H9 (cell line): ENCODE measurements at places on chromosomes 4 and X.
A peak's percentile ranks its signal among the peaks of the same experiment; 100 is the strongest.

DNA sequence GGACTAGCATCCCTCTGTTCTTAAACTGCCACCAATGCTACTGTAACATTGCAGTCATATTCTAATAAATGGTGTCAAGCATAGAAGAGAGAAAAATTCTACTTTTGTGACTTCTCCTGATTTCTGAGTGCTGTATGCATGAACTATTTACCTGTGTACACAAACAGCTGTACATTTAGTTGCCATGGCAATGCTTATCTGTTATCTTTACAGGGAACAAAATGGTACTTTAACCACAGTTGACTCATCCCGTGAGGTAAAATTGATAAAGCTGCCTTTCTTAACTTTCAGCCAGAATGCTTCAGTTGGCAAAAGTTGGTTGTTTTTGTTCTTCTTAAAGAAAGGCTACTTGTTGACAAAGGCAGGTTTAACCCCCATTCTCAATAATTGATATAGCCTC, 587.5 kb upstream of the MAGEB2 start:
- DNase-seq: no peak

DNA sequence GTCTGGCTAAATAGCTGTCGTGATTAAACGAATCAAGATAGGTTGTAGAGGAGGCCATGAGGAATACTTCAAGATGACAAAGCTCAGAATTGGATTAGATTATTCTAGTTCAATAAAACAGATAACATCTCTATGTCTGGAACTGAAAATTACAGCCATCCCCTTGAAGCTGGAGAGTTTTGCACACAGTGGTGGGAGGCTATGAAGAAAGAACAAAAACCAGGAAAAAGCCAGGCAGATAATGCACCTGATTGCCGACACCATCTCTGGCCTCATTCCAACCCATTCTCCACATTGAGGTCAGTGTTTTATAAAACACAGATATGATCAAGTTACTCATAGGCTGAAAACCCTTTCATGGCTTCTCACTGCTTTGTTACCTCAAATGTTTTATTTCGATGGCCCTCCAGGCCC, 188.3 kb downstream of the RASL11B start:
- DNase-seq: no peak

DNA sequence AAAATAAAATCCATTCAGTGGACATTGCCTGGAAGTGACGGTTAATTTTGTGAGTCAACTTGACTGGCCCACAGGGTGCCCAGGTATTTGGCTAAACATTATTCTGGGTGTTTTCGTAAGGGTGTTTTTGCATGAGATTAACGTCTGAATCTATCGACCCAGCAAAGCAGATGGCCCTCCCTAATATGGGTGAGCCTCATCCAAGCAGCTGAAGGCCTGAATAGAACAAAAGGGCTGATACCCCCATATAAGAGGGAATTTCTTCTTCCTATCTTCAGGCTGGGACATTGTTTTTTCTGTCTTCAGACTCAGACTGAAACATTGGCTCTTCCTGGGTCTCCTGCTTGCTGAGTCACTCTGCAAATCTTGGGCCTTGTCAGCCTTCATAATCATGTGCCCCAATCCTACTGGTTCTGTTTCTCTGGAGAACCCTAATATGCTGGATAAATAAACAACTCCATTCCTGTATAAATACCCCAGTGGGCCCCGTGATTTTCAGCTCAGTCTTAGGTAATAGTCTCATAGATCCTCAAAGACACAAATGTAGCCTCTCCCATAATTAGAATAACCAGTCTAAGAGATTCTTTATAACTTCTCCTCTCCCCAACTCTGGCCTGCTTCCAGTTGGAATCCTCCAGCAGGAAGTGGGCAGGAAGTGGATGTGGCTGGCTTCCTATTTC, 33.1 kb upstream of the DDX3X start:
- DNase-seq: no peak

DNA sequence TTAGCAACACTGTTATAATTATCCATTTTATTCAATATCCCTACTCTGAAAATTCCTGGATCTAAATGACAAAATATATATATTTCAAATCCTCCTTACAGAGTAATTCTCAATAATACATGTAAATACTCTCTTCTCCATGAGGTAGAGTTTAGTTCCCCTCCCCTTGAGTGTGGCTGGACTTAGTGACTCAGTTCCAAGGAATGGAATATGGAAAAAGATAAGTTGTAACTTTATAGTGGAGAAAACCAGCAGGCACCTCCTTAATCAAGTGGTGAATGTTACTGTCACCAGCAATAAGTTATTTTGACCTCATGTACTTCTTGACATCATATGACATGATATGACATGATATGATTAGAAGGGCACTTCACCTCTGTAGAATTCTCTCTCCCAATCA, 302.0 kb downstream of the RAB28 start:
- DNase-seq: no peak

GRCh38 chr4:17688011-17688441, 73.6 kb downstream of the MED28 start:
- DNase-seq: no peak

- DNase-seq: no peak
Measured at GRCh38 chr4:54863571-54864255, 206.0 kb downstream of the KIT start.

- DNase-seq: no peak
Measured at GRCh38 chr4:34412233-34412632, 1832.1 kb downstream of the ARAP2 start.

DNA sequence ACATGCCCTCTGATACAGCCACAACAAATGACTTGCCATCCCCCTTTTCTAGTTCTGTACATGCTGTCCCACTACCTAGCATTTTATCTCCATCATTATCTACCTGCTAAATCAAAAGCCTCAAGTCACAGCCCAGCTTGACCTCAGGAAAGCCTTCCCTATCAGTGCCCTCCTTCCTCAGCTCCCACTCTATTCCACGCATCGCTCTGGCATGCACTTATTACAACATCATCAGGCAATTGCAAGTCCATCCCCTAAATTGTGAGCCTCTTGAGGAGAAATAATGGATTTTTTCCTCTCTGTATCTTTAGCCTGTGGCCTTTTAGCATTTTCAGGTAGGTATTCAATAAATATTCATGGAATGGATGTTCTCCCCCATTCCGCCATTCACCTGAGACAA, 5.7 kb downstream of the ARL13A start:
- no peak for DNase-seq

DNA sequence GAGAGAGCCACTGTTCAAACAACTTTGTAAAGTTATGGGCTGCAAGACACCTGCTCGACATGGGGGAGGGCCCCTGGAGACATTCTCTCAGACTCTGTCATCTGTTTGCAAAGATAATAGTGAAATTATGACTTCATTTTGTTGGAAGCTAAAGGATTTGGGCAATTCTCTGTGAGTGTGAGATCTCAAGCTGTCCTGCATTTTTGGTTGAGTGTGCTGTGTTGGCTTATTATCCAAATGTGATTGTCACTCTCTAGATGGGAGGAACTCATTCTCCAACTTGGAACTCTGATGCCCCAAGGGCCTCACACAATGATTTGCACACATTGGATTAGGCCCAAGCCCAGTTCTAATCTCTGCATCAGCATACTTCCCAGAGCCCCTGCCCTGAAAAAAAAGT, 63.7 kb downstream of the STK32B start:
- no peak for DNase-seq

GRCh38 chrX:40542208-40542607, 38.6 kb upstream of the ATP6AP2 start:
- DNase-seq: no peak

GRCh38 chr4:168843635-168844034, 166.4 kb downstream of the CBR4 start:
- no peak for DNase-seq

- DNase-seq: no peak
Measured at GRCh38 chrX:17744896-17745523, 7.7 kb downstream of the SCML1 start.

GRCh38 chrX:48789366-48790220, 3.2 kb downstream of the GATA1 start:
- DNase-seq: no peak

DNA sequence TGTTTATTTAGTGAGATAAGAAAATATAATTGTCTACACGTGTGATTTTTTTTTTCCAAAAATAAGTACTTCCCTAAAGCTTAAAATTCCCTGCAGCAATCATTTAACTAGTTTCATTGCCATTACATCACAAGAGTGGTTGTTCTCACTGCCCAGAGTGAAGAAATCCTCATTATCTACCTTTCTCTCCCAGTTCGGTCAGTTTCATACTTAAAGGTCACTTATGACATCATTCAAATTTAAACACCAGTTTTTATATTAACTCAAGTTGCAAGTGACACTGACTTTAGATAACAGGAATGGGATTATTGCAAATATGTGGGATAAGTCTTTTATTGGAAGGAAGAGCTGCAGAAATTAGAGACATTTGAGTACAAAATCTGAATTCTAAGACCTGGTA, 1699.8 kb upstream of the IGFBP7 start:
- no peak for DNase-seq

GRCh38 chr4:834368-835147, 8.6 kb upstream of the CPLX1 start:
- DNase-seq: no peak

DNA sequence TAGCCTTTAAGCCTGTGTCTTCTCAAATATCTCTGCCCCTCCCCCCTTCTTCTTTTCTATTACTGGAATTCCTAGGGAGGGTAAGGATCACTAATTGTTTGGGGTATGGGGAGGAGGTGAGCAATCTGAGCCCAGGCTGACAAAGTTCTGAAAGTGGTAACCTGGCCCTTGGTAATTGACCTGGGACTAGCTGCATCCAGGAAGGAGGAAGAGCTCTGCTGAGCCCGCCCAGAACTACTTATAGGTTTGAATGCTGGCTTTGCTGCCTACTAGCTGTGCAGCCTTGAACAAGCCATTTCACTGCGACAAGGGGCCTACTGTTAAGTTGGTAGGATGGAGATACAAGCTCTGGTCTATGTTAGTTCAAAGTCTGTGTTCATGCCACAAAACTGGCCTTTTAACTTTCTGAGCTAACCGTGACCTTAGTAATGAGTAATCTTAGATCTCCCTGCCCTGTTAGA, 37.8 kb downstream of the DGKK start:
- DNase-seq: peak; percentile 40

DNA sequence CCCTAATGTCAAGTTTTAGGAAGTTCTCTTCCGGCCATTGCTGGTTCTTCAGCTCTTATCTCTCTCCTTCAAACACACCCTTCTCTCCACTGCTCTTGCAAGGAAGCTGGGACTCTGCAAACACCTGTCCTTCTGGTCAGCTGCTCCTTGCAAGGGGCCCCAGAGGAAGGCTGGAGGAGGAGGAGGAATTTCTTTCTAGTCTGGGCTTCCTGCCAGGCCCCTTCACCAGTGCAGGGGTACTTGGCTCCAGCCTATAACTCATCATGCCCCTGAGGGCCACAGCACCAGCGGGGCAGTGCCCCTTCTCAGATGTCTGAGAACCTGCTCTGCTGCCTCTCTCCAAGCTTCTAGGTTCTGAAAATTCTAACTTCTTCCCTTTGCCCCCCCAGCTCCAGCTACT, 46.7 kb downstream of the REELD1 start:
- no peak for DNase-seq

- DNase-seq: peak; percentile 37
Measured at GRCh38 chr4:84994280-84994679, 27.8 kb upstream of the WDFY3 start.

- no peak for DNase-seq
Measured at GRCh38 chr4:55834086-55834795, 14.7 kb downstream of the EXOC1L start.

- DNase-seq: no peak
Measured at GRCh38 chr4:176084769-176085168, 19.1 kb downstream of the WDR17 start.

- no peak for DNase-seq
Measured at GRCh38 chr4:23333556-23333945, 556.3 kb downstream of the PPARGC1A start.

GRCh38 chrX:40085714-40086113, 12.0 kb downstream of the BCOR start:
- peak; percentile 29 for DNase-seq

- no peak for DNase-seq
Measured at GRCh38 chrX:39439906-39440798, 638.9 kb downstream of the MID1IP1 start.

DNA sequence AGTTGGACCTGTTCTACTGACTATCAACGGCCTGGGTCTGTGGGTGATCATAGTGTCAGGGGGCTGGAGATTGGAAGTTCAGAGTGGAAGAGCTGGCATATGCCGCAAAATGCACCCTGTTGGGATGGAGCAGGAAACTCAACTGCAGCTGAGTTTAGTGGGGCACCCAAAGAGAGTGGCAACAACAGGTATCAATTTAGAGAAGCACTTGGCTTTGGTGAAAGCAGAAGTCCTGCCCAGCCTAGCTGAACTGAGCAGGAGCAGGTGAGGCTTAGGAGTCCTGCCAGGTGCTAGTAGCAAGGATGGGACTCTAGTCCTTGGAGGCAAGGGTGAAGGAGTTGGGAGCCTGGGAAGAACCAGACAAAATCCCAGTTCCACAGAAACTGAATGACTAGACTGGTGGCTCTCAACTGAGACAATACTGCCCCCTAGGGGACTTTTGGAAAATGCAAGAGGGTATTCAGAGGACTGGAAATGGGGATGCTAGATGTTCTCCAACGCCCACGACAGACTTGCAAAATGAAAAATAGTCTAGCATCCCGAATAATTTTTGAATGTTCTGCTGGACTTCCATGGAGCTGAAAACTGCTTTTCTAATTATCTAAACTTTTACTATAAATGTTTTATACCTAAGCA, 49.4 kb downstream of the RTL9 start:
- DNase-seq: peak; percentile 46

- no peak for DNase-seq
Measured at GRCh38 chr4:146054676-146055075, 116.1 kb upstream of the ZNF827 start.

GRCh38 chr4:156966836-156967235, 4.8 kb downstream of the PDGFC start:
- no peak for DNase-seq

- no peak for DNase-seq
Measured at GRCh38 chrX:133796282-133796681, 189.1 kb downstream of the GPC3 start.

DNA sequence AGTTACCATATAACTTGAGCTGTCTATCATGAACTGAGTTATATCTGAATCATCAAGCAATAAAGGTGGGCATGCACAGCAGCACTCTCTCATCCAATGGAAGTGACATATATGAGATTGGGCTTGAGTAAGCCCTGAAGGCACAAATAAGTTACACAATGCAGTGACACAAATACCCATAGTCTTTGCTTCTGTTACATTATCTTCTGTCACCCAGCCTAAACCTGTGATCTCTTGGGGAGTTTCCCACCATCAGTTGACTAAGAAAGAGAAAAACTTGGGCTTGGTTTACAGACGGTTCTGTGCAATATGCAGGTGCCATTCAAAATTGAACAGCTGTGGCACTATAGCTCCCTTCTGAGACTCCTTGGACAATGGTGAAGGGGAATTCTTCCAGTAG, 138.8 kb upstream of the IL15 start:
- DNase-seq: no peak

- DNase-seq: no peak
Measured at GRCh38 chr4:145563293-145563985, 55.7 kb upstream of the MMAA start.

- no peak for DNase-seq
Measured at GRCh38 chr4:53122280-53123116, 243.4 kb downstream of the SCFD2 start.
